ENCODE measurements at places on chromosomes 16 and 17.

- no peak for DNase-seq
Measured at GRCh38 chr16:54288835-54289241, 2.3 kb upstream of the IRX3 start.

GRCh38 chr17:58120195-58120822 lies 27.9 kb upstream of the OR4D1 start:
- no peak for DNase-seq

DNA sequence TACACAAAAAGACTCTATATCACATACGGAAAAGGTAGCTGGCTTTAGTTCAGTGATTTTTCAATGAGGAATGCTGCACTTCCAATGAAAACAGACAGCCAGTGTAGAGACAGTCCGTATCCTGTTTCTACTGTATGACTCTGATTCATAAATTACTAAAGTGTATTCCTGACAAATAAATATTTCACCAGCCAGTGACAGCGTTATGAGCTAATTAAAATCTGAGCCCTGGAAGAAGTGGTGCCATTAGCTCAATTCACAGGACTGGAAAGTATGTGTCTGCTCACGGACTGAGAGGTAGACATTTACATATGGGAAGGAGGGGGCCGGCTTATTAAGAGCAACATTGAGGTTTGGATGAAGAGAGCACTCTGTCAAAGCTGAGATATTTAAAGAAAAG lies 207.9 kb upstream of the RBFOX1 start:
- DNase-seq: no peak

DNA sequence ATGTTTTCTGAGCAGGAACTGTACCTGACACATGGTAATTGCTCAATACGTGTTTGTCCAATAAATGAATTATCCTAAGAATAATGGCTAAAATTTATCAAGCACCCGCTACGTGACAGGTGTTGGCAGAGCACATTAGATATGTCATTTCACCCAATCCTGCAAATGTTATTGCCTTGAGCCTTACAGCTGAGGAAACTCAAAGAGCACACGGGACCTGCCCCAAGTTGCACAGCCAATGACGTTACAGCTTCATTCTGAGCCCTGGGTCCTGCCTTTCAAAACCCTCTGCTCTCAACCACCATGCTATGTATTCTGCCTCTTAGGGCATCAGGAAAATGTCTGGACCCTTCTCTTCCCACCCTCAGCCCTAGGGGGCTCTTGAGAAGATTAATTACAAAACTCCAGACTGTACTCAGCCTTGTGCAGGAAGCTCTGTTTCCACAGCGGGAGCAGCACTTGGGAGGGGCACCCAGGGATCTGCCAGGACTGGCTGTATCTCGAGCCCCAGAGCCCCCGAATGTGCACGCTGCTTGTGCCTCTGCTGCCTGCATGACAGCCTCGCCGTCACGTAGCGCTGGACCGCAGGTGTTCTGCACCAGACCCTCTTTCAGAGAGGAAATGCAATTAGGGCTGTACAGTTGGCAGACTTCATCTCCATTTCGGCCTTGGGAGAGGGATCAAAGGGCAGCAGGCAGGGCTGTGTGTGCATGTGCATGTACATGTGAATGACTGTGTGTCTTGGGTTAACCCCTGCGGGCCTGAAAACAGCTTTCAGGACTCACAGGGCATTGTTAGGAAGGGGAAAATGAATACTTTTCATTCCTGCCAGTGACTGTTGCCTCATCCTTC lies 71.6 kb downstream of the GPR139 start:
- no peak for DNase-seq

DNA sequence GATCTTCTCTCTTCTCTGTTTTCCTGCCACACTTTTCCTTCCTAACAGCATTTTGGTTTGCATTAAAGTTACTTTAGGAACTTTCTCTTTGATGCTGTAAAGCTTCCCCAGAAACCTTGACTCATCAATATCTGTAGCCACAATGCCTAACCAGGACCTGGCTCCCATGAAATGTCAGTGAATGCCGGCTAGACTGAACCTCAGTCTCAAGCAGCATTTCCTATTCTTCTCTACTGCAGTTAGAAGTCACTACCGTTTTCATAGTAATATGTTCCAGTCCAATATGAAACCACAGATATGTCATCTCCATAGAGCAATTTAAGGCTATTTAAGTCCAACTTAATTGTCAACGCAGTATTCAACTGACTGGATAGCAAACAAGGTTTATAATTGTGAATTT lies 28.9 kb downstream of the ITFG1 start:
- DNase-seq: no peak

GRCh38 chr17:31586946-31587345 lies 195.5 kb downstream of the RAB11FIP4 start:
- no peak for DNase-seq

GRCh38 chr16:53209877-53210276 lies 155.1 kb downstream of the CHD9 start:
- no peak for DNase-seq

DNA sequence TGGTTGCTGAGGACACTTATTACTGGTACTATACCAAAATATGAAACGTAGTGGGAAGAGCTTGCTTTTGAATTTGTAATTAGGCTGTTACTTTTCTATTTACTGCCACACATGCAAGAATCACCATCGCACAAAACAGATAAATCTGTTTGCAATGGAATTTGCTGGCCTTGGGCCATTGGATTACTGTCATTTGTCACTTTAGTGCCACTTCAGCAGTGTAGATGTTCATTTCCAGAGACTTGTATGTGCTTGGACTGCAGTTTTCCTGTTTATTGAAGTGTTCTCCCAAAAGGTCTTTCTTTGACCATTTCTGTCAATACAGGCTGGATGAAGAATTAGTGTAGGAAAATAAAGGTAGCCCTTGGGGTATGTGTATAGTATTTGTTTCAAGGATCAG lies 4.5 kb downstream of the USP10 start:
- no peak for DNase-seq

DNA sequence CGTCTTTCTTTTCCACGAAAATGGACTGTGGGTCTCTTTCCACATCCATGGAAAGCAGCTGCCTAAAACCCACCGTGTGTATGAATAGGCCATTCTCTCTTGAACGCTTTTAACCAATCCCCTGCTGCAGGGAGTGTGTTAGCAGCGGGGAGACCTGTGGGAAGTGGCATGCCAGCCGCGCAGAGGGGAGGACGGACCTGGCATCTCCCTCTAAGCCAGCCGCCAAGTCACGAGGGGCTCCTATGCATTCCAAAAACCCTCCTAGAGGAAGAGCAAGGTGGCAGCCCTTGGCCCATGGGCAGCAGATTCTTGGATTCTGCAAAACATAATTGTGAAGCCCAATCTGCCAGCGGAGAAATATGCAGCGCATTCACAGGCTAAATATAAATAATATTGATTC lies 15.4 kb downstream of the RBFOX3 start:
- DNase-seq: no peak

- DNase-seq: no peak
Measured at GRCh38 chr17:43411749-43412148, 13.0 kb downstream of the ARL4D start.

- no peak for DNase-seq
Measured at GRCh38 chr17:73211745-73212144, 18.9 kb downstream of the COG1 start.
